ENCODE measurements at places on chromosomes 5 and 9. TPM values are rescaled to one million over a fixed set of nuclear protein-coding genes. Genes with fewer than 3 reads are reported as not detected.

GRCh38 chr5:137624786-137625349, 111.0 kb downstream of the KLHL3 start:
- DNase-seq = no peak

DNA sequence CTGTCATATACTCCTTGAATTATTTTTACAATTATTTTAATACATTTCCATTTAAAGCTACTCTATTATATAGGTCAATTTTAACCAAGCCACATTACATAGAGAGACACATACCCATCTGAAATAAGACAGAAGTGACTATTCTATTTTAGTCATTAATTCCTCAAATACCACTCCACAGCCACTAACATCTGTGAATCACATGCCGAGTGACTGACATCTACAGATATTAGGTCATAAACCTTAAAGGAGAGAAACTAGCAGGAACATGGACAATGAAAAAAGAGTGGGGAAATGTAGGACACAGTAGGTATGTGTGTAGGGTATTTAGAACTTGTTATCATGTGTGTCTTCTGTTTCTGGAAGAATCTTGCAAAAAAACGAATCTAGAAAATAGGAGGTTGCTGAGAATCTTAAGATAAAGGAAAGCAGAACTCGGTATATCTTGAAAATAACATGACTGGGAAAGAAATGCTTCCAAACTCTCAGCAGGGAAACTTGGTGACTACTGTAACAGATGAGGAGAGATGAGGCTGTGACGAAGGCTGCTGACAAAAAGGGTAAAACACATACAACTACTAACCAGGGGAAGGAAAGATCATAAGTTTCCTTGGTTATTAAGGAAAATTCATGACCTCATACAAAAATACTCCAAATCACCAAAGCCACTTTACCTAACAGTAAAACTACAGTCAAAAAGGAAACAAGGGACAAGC, 84.6 kb downstream of the PLPP1 start:
- no peak for DNase-seq

Gene ARHGAP26
- 7.3 TPM for total RNA-seq

Gene SPATA31D4
- total RNA-seq = not detected

DNA sequence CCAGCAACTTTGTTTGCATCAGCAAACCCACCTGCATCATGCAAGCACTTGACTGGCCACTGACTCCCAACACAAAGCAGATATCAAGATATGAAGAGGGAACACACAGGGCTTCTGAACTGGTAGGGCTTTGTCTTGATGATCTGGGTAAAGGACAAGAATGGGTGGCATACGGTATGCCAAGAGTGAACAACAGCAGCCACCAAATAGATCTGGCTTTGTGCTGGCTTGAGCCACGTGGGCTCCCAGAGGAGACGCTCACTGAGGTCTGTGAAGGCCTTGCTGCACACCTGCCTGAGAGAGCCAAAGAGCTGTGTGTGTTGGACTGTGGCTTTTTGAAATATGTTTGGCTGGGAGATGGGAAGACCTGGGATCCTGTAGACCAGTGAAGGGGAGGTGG, 43.5 kb downstream of the FGF1 start:
- DNase-seq = no peak

Gene FOXD4
- total RNA-seq = not detected

GRCh38 chr9:85737671-85738070, 4.1 kb downstream of the AGTPBP1 start:
- no peak for DNase-seq

DNA sequence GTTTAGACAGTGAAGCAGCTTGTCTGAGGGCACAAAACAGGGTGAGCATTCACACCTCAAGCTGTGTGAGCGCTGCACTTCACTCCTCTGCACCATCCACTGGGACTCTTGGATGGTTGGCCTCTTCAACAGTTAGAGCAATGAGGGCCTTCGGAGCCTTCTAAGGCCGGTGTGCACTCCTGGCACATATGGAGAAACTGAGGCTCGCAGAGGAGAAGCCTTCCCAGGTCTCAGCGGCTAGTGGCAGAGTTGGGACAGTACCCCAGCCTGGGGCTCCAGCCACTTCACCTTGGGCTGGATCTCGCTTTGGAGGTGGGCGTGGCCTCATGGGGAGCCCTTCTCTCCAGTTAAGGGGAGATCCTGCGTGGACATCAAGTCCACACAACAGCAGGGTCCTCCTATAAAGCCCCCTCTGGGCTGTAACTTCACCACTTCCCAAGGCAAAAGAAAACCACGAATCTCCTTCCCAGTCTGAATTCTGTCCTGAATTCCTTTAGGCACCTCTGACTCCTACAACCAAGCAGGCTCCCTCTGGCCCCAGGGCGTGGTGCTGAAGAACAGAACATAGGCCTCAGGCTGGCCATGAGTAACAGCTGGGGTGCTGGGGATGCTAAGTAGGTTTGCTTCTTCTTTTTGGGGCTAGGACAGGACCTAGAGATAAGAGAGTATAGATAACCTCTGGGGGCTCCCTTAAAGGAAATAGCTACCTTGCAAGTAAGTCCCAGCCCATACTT, 30.5 kb upstream of the CSF1R start:
- peak; percentile 33 for DNase-seq

GRCh38 chr5:177071666-177072385, 14.9 kb upstream of the FGFR4 start:
- peak; percentile 84 for DNase-seq

DNA sequence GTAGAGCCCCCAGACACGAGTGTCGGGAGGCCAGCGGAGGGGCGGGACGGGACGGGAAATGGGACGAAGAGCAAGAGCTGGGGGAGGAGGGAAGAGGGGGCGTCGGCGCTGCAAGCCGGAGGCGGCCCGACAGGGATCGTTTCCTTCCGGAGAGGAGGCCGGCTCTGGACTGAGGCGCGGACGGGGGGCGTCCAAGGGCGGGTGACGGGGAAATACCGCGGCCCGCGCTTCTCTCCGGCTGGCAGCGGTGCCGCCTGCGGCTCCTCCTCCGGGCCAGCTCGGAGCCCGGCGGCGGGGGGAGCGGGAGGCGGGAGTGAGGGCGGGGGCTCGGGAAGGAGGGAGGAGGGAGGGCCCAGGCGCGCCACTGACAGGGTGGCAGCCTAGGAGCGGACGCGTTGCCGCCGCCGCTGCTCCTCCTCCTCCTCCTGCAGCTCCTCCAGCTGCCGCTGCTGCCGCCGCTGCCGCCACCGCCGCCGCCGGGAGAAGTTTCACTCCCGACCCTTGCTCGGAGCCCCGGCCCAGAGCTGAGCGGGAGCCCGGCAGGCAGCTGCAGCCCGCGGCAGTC, at the start of gene CHSY3:
TSS of gene CHSY3 (plus strand) at position 364 of the 565 bp plus-strand sequence.
- DNase-seq = peak; percentile 35

Gene PCSK5
- total RNA-seq = 57.4 TPM

DNA sequence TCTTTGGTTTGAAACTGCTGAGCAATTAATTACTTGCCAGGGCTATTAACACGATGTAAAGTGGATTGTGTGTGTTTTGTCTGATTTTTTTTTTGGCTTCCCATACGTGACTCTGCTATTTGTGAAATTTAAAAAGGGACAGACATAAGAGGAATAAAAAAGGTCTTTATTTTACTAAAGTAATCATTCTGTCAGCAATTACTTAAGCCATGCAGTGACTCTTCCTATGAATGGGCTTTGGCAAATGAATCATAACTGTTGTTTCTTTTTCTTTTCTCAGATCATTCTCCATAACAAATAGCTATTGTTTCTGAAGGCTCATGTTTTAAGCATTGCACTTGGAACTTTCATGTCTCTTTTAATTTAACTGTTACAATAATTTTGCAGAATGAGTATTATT, 461.3 kb upstream of the RORB start:
- DNase-seq = peak; percentile 2

Gene CCDC192
- not detected for total RNA-seq

GRCh38 chr5:156473269-156473908, 146.4 kb downstream of the SGCD start:
- DNase-seq = peak; percentile 49

DNA sequence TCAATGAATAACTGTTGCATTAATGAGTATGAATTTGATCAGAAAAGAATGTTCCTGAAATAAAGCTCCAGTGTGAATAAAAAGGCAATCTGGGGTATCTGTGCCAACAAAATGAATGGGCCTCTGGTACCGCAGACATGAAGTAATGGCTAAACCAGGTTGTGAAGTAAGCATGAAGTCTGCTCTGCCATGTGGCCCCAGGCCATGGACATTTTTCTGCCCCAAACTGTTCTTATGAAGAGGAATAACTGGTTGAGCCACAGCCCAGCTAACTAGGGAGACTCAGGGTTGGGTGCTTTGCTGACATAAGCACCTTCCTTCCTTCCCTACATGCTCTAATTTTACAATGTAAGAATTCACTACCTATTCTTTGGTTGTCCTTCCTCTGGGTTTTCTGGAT, 147.4 kb upstream of the LRRTM2 start:
- peak; percentile 27 for DNase-seq
